ENCODE measurements at places on chromosomes 12 and 14. TPM values are rescaled to one million over a fixed set of nuclear protein-coding genes. Genes with fewer than 3 reads are reported as not detected.

GRCh38 chr14:91180611-91181010 is 63.9 kb downstream of the GPR68 start:
- no peak overlapping the region for H3K4me3 ChIP-seq

- no peak for DNase-seq
- no peaks in the 10 kb centered on the region for H3K4me1 ChIP-seq
- no peak overlapping the region for H3K27ac ChIP-seq
Observed at GRCh38 chr12:31019561-31019960, 54.1 kb upstream of the DDX11 start.

- H3K27me3 ChIP-seq: no peaks in the 10 kb centered on the region
Observed at GRCh38 chr12:110717037-110717436, 25.7 kb downstream of the PPP1CC start.

GRCh38 chr14:84108746-84109457 is 1421.0 kb upstream of the FLRT2 start:
- H3K27ac ChIP-seq: no peak overlapping the region

Gene ATP6V1D
- polyA plus RNA-seq: 43.1 TPM

DNA sequence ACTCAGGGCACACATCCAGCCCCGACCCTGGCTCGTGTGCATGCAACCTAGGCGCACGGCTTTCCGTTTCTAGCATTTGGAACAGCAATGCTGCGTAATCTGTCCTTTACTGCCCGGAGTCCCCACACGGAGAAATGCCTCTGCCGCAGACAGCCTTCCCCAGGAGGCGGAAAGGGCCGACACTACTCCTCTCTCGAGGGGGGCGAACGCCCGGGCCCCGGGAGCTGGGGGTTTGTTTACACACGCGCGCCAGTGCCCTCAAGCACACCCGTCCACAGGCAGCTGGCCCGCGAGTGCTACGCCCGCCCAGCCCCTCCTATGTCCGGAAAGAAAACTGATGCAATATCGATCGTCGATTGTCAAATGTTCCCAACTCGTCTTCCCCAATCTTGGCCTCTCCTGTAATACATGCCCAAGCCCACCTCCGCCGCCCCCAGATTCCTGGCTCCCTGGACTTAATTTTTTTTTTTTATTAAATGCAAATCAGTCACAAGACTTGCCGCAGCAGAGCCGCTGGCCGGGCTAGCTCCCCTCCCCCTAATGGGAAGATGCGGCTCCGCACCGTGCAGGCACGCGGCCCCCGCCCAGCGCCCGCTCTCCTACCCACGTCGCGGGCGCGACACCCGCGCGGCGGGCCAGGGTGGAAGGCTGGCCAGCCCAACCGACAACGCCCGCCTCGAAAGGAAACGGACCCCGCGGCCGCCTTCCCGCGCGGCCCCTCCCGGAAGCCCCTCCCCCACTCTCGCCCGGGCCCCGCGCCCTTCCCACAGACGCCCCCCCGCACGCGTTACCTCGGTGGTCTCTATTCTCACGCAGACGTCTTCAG is 642 bp downstream of the SLC38A2 start:
- peak overlapping the region; percentile 95 for H3K4me3 ChIP-seq
- H3K36me3 ChIP-seq: peaks cover 21% of the 10 kb centered on the region
- DNase-seq: peak; percentile 77
- H3K4me1 ChIP-seq: peaks cover 10% of the 10 kb centered on the region
- peaks cover 8% of the 10 kb centered on the region for H3K27me3 ChIP-seq

Gene GPR65
- polyA plus RNA-seq: 1.0 TPM

DNA sequence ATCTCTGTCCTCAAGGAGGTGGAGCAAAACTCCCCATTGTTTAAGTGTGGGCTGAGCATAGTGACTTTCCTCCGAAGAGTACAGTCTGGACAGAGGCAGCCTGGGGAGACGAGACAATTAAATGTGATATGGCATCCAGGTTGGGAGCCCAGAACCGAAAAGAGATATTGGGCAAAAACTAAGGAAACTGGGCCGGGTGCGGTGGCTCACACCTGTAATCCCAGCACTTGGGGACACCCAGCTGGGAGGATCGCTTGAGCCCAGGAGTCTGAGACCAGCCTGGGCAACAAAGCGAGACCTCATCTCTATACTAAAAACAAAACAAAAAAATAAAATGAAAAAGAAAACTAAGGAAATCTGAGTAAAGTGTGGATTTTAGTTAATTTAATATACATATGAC is 35.9 kb upstream of the JDP2 start:
- H3K4me3 ChIP-seq: no peak overlapping the region
- no peaks in the 10 kb centered on the region for H3K4me1 ChIP-seq
- H3K36me3 ChIP-seq: no peaks in the 10 kb centered on the region
- H3K27ac ChIP-seq: no peak overlapping the region
- no peaks in the 10 kb centered on the region for H3K27me3 ChIP-seq

DNA sequence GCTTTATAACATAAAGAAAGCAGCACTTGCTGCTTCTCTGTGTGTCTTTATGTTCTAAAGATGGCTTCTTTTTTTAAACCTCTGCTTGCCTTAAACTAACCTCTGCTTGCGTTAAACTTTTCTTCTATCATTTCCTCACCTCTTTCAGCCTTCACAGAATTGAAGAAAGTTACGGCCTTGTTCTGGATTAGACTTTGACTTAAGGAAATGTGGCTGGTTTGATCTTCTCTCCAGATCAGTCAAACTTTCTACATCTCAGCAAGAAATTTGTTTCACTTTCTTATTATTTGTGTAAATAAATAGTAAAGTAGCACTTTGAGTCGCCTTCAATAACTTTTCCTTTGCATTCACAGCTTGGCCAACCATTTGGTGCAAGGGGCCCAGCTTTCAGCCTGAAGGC is 64.2 kb downstream of the CMAS start:
- no peak for DNase-seq
- no peak overlapping the region for H3K4me3 ChIP-seq
- H3K27ac ChIP-seq: no peak overlapping the region

- no peaks in the 10 kb centered on the region for H3K36me3 ChIP-seq
- no peaks in the 10 kb centered on the region for H3K4me1 ChIP-seq
- peak within 1 kb of the TSS; percentile 96 for H3K4me3 ChIP-seq
- DNase-seq: peak; percentile 83
Observed at GRCh38 chr14:50830932-50831725, at the start of gene NIN. Gene NIN, minus strand, starts transcription at chr14:50831162. Its CDS starts 9,106 bp downstream, at chr14:50822056.

- no peaks in the 10 kb centered on the region for H3K4me1 ChIP-seq
- H3K27me3 ChIP-seq: no peaks in the 10 kb centered on the region
- no peak for DNase-seq
- H3K4me3 ChIP-seq: no peak overlapping the region
- no peak overlapping the region for H3K27ac ChIP-seq
- H3K36me3 ChIP-seq: peaks cover 4% of the 10 kb centered on the region
Observed at GRCh38 chr14:45222485-45223262, 30.3 kb downstream of the MIS18BP1 start.

GRCh38 chr12:55132816-55133215 is 6.6 kb downstream of the OR9K2 start:
- DNase-seq: no peak
- peaks cover 12% of the 10 kb centered on the region for H3K27me3 ChIP-seq
- H3K4me1 ChIP-seq: no peaks in the 10 kb centered on the region
- no peak overlapping the region for H3K27ac ChIP-seq
- no peaks in the 10 kb centered on the region for H3K36me3 ChIP-seq

Gene SERPINA5
- 0.54 TPM for polyA plus RNA-seq

Gene RPL10L
- polyA plus RNA-seq: 0.47 TPM

- no peak overlapping the region for H3K27ac ChIP-seq
- no peaks in the 10 kb centered on the region for H3K4me1 ChIP-seq
- no peak overlapping the region for H3K4me3 ChIP-seq
- DNase-seq: no peak
Observed at GRCh38 chr12:22160396-22161003, 114.5 kb downstream of the CMAS start.

GRCh38 chr12:102865821-102866615 is 51.0 kb downstream of the PAH start:
- H3K27ac ChIP-seq: no peak overlapping the region
- H3K27me3 ChIP-seq: no peaks in the 10 kb centered on the region
- H3K4me3 ChIP-seq: no peak overlapping the region
- H3K36me3 ChIP-seq: no peaks in the 10 kb centered on the region

Gene MAP3K9
- polyA plus RNA-seq: 1.3 TPM

Gene AKAP6
- 1.1 TPM for polyA plus RNA-seq

DNA sequence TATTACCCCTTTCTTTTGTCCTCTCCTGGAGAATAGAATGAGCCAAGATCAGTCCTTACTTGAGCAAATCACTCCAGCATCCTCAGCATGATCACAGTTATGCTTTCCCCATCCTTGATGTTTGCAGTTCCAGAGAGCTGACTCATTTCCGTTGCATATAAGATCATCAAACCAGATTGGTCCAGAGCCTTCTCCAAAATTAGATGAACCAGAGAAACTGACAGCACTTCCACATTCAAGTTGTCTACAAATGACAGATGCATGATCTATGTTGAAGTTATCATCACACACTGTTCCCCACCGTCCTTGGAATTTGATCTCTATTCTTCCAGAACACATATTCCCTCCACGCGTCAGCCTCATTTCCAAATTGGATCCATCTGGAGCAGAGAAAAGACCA is 4.8 kb downstream of the CD163 start:
- no peaks in the 10 kb centered on the region for H3K4me1 ChIP-seq
- H3K27ac ChIP-seq: no peak overlapping the region

Gene FSCB
- polyA plus RNA-seq: 0.01 TPM

Gene PLA2G1B
- polyA plus RNA-seq: 9.2 TPM

DNA sequence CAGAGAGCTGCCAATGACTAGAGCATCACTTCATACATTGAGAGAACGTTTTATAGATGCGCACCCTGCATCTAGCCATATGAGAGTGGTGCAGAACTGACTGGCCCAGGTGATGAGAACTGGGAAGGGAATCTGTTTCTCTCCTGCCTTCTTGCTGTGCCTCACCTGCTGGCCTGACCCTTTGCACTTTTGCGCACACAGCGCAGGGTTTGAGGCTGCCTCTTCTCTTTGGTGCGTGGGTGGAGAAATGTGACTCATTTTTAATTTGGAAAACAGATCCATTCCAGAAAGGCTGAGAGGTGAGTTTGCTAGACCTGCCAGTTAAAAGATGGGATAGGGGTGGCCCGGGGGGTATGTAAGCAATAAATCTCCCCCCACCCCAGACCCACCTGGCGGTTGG is 453 bp upstream of the ESRRB start:
- H3K36me3 ChIP-seq: no peaks in the 10 kb centered on the region
- H3K27me3 ChIP-seq: peaks cover 77% of the 10 kb centered on the region
- H3K4me3 ChIP-seq: no peak overlapping the region
- no peaks in the 10 kb centered on the region for H3K4me1 ChIP-seq
- no peak for DNase-seq

DNA sequence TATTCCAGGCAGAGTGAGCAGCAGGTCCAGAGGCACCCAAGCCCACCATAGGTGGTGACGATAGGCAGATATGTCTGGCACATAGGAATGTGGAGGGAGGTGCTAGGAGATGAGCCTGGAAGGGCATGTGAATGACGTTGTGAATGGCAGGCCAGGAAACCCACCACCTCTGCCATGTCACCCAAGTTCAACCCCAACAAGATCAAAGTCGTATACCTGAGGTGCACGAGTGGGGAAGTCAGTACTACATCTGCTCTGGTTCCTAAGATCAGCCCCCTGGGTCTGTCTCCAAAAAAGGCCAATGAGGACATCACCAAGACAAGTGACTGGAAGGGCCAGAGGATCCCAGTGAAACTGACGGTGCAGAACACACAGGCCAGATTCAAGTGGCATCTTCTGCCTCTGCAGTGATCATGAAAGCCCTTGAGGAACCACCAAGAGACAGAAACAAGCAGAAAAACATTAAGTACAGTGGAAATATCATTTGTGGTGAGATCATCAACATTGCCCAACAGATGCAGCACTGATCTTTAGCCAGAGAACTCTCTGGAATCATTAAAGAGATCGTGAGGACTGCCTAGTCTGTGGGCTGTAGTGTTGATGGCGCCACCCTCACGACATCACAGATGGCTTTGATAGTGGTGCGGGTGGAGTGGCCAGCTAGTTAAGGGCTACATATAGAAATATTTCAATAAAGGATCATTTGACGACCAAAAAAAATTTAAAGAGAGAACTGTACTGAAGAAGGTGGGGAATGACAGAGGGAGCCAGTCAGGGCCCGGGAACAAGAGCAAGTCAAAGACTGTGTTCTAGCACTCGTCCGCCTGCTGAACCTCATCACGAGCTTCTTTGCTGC is 99.7 kb downstream of the ZFP36L1 start:
- H3K36me3 ChIP-seq: no peaks in the 10 kb centered on the region
- H3K27ac ChIP-seq: no peak overlapping the region
- H3K4me3 ChIP-seq: no peak overlapping the region
- no peaks in the 10 kb centered on the region for H3K4me1 ChIP-seq
- H3K27me3 ChIP-seq: no peaks in the 10 kb centered on the region

DNA sequence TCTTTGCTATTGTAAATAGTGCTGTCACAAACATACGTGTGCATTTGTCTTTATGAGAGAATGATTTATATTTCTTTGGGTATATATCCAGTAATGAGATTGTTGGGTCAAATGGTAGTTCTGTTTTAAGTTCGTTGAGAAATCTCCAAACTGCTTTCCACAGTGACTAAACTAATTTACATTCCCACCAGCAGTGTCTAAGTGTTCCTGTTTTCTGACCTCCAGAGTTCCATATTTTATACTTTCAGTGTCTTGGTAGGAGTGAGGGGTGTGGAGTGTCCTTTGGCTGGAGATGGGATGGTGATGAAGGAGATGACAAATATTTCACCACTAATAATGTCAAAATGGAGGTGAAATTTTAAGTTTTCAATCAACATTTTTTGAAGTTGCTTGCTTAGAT is 86.4 kb downstream of the DACT1 start:
- no peaks in the 10 kb centered on the region for H3K36me3 ChIP-seq
- H3K4me1 ChIP-seq: no peaks in the 10 kb centered on the region
- H3K4me3 ChIP-seq: no peak overlapping the region
- DNase-seq: no peak
- H3K27ac ChIP-seq: no peak overlapping the region

Gene KCNJ8
- polyA plus RNA-seq: 0.22 TPM

- no peak overlapping the region for H3K4me3 ChIP-seq
- DNase-seq: no peak
- no peaks in the 10 kb centered on the region for H3K4me1 ChIP-seq
- H3K36me3 ChIP-seq: no peaks in the 10 kb centered on the region
- no peaks in the 10 kb centered on the region for H3K27me3 ChIP-seq
- H3K27ac ChIP-seq: no peak overlapping the region
Observed at GRCh38 chr14:101350691-101351090, 210.6 kb upstream of the DIO3 start.

DNA sequence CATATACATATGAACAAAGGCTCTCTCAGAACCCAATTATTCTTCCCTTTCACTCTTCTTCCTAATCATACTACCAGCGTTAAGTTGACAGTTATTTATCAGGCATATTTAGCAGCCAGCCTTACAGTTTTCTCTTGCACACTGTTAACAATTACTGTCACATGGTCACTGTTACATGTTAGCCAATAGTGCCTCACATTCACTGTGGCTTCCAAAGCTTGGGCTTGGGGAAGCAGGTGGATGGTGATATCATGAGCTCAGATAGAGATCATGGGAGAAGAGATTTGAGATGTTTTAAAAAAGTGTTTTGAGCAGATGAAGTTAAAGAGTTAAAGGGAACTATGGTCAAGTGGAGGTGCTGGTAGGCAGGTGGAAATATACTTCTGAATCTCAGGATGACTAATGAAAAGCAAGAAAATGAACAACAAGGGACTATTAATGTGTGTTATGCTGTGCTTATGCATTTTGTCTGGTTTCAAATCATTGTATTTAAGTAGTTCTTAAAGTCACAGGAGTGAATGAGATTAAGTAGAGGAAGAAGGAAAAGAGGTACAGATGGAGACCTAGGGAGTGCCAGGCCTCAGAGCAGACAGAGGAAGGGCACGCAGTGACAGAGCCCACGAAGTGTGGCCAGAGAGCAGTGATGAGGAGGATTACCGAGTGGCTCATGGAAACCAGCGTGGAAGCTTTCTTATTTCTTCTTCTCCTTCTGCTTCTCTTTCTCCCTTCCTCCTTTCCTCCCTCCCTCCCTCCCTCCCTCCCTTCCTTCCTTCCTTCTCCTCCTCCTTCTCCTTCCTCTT is 39.6 kb downstream of the BICD1 start:
- DNase-seq: no peak
- H3K36me3 ChIP-seq: no peaks in the 10 kb centered on the region
- no peaks in the 10 kb centered on the region for H3K27me3 ChIP-seq
- H3K4me1 ChIP-seq: no peaks in the 10 kb centered on the region
- H3K27ac ChIP-seq: no peak overlapping the region
